ENCODE measurements at places on chromosomes 5 and 9.

DNA sequence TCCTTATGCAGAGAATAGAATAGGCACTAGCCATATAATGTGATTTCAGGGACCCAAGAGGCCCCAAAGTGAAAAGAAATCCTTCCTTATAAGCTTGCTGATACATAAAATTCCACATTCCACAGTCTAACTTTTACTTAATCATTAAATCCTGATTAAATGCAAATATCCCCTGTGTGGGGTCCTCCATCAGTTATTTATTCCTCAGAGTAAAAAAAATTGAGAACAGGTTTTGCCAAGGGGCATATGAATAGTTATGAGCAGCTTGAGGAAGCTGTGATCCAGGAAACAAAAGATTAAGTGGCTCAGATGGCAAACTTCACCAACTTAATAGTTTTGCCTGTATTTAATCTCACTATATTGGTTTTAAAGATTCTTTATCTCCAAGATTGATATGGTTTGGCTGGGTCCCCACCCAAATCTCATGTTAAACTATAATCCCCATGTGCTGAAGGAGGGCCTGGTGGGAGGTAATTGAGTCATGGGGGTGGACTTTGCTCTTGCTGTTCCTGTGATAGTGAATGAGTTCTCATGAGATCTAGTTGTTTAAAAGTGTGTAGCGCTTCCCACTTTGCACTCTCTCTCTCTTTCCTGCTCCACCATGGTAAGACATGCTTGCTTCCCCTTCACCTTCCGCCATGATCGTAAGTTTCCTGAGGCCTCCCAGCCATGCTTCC, 324.9 kb downstream of the NPR3 start:
- DNase-seq = no peak

GRCh38 chr9:125378778-125379177, 117.2 kb downstream of the GAPVD1 start:
- DNase-seq = no peak

GRCh38 chr9:103997856-103998370, 96.2 kb upstream of the SMC2 start:
- DNase-seq = no peak

GRCh38 chr5:62322484-62322883, 16.5 kb downstream of the KIF2A start:
- DNase-seq = no peak

DNA sequence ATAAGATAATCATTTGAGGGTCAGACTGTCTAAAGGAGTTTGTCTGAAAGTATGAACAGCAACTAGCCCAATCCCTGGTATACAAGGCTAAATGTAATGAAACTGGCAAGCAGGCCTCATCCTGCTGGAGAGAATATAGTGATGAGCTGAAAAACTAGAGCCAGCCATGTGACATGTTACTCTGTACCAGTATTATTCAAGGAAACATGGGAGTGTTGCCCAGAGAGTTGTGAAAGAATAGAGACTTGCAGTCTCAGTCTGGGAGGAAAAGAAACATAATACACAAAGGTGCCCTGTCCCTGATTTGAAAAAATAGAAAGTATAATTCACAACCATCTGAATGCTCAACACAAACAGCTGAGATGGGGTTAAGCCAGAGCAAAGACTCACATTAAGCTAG, 37.9 kb upstream of the HTR1A start:
- no peak for DNase-seq

DNA sequence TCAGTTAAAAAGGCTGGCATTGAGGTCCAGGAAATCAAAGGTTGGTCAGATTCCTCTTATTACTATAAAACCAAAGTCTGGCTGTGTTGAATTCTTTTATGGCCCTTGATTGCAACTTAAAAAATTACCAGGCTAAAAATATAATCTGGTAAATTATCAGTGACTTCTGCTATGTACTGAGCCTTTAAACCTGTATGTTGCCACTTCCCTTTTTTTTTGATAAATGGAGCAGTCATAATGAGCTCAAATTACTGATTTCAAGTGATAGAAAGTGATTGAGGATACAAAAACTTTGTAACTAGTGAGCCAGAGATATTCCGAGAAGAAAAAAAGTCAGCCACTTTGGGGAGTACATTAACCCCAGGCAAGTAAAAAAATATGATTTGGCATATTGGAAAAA, 100.1 kb downstream of the GIN1 start:
- no peak for DNase-seq

Data from stimulated activated CD4-positive, alpha-beta T cell treated with anti-CD3 and anti-CD28 coated beads, TNF-alpha, amount 100 ng/mL, for 24 hours (primary cell).